Omental fat pad (tissue), 4 donors: ENCODE measurements at places on chromosomes 2 and 18.

DNA sequence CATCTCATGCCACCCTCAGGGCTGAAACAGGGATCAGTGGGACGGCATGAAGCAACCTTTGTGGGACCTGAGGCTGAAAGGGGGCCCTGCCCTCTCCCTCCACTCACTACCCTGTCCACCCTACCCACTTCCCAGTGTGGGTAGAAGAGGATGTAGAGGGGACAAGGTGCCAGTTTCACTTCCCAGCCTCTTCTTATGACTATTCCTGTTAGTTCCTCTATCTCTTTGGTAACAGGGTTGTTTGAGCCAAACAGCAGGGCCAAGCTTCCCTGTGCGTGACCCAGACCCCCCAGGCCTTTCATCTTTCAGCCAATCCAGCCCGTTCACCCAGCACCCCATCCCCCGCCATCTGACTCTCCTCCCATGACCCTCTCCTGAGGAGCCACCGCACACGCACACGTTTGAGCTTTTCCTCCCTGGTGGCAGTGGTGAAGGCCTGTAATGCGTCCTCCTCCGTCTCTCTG lies 82.3 kb downstream of the STPG4 start:
- DNase-seq: no peak

DNA sequence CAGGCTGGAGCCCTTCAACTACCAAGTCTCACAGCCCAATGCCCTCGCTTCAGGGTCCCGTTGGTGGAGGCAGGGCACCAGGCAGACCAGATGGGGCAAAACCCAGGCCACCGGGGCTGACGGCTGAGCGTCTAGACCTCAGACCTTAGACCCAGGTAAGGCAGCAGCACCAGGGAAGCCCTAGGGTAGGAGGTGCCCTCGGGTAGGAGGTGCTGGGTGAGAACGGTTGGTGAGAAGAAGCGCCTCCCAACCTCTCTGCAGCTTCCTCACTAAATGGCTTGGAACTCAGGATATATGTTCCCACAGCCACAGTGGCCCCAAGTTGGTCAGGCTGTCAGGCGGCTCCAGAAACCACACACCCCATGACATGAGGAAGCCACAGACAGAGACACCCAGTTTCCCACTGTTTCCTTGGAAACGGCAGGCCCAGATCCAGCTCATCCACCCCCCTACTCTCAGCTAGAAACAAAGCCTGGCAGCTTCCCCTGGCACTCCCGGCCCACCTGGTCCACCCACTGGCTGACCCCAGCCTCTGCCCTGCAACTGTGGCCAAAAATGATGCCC lies 13.1 kb upstream of the MLPH start:
- DNase-seq: no peak

DNA sequence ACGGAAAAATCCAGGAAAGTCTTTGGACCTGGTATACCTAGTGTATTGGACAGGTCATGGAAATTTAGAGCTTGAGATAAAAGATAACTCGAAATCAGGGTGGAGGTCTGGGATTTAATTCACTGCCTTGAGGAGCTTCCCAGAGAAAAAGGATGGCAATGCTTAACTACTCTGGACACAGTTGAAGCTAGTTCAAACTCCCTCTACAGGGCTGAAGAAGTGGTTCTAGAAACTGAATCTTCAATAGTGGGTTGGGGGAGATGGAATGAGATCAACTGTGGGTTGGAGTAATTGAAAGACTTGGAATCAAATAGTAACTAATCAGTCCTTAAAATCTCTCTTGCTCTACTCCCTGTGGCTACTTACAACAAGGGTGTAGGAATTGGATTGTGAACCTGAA lies 600.1 kb downstream of the IRS1 start:
- no peak for DNase-seq

GRCh38 chr2:133223226-133223625 lies 345.0 kb downstream of the NCKAP5 start:
- no peak for DNase-seq

DNA sequence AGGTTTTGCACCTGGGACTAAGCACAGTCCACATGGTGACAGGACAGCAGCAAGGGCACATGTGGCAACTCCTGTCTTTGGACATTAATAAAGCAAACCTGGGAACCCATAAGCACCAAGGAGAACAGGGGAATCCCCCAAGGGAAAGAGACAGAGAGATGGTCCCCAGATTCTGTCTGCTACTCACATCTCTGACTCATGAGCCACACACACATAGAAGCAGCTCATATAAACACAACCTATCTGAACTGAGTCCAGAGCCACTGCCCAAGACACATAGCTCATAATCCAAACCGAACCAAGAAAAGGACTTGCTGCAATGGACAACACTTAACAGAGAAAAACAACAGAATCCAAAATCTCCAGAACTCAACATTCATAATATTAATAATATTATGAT lies 82.5 kb downstream of the OSBPL1A start:
- no peak for DNase-seq

DNA sequence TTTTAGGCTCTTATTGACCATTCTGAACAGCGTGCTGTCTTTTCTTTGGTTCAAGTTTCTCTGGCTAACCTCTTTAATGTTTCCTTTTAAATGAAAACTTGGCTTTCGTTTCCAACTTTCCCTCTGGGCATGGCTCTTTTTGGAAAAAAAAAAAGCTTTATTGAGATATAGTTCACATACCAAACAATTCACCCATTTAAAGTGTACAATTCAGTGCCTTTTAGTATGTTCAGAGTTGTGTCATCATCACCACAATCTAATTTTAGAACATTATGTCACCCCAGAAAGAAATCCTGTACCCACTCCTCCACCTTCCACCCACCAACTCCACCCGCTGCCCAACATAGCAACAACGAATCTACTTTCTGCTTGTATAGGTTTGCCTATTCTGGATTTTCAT lies 322.4 kb downstream of the ADCYAP1 start:
- DNase-seq: no peak

DNA sequence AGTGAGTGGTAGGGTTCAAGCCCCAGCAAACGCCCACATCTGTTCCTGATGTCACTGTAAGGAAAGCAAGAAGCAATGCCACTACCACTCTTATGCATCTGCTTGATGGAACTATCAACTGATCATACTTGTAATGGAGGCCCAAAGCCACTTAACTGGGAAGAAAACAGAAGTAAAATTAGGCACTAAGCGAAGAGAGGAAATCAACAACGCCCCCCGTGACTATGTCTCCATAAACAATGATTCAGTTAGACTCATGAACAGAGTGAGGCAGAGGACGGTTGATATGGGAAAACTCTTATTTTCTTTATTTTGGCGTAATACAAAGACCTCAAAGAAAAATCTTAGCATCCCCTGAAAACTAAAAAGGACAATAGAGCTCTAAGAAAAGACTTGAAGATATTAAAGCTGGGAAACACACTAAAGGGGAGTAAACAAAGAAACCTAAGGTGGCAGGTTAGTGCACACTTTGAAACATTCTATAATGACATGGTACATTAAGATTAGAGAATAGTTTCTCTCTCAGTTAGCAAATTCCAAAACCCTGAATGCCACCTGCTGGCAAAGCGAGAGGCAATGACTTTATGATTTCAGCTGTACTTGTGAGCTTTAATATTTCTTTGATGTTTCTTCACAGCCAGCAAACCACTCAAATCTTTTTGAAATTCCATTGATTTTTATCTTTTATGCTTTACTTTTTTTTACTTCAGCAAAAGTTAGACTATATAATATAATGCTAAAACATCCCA lies 86.5 kb downstream of the LRP2 start:
- DNase-seq: no peak

GRCh38 chr2:226760412-226761194 lies 39.0 kb downstream of the IRS1 start:
- no peak for DNase-seq
